ENCODE measurements at places on chromosomes 1 and 21.
A peak's percentile ranks its signal among the peaks of the same experiment; 100 is the strongest.

- DNase-seq = no peak
These were observed 394.3 kb downstream of the TGFB2 start for GRCh38 chr1:218739426-218739825.

GRCh38 chr1:204093781-204094180 is 20.9 kb downstream of the SOX13 start:
- DNase-seq = peak; percentile 31

GRCh38 chr1:3711381-3711779 is 40.9 kb upstream of the CCDC27 start:
- DNase-seq = no peak

- DNase-seq = no peak
These were observed 51.3 kb upstream of the PLA2G2C start for GRCh38 chr1:20237646-20238045.

GRCh38 chr1:99818063-99818699 is 32.0 kb upstream of the AGL start:
- DNase-seq = no peak

- no peak for DNase-seq
These were observed 27.0 kb upstream of the IL12RB2 start for GRCh38 chr1:67280696-67281095.

DNA sequence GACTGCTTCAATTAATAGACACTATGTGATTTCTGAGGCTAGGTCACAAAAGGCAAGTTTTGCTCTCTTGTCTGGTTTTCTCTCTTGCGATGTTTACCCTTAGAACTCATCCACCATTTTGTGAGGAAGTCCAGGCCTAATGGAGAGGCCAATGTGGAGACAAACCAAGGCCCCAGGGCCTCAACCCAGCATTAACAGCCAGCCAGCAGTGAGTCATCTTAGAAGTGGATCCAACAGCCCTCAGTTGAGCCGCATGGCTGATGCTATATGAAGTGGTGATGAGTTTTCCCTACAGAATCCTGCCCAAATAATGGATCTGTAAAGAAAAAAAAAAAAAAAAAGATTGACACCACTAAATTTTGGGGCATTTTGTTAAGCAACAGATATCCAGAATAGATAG is 95.1 kb downstream of the DNTTIP2 start:
- DNase-seq = no peak

DNA sequence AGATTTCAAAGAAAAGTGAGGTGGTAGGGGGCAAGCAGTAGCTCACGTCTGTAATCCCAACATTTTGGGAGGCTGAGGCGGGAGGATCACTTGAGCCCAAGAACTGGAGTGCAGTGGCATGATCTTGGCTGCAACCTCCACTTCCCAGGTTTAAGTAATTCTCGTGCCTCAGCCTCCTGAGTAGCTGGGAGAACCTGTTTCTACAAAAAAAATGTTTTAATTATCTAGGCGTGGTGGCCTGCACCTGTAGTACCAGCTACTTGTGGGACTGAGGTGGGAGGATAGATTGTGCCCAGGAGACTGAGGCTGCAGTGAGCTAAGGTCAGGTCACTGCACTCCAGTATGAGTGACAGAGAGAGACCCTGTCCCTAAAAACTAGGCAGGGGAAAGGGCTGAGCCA is 2.6 kb upstream of the TSPAN1 start:
- no peak for DNase-seq

DNA sequence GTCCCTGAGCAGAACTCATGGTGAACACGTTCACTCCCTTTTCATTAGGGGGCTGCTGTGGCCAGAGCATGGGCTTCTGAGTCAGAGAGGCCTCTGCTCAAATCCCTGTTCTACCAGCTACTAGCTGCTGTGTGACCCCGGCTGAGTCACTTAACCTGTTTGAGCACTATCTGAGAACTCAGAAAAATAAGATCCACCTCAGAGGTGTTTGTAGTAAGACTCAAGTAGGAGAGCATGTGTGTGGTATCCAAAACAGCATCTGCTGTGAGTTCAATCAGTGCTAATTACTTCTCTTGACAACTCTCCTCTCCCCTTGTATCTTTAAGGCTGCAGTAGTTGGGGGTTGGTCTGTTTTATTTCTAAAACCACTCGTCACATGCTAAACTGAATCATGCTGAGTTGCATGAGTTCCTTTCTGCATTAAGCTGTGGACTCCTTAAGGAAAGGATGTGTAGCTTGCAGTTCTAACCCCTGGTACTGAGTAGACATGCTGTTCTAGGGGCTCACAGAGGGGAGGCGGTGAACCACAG is 39.7 kb upstream of the JUN start:
- no peak for DNase-seq

- no peak for DNase-seq
These were observed 386.2 kb downstream of the HHIPL2 start for GRCh38 chr1:222161676-222162075.

DNA sequence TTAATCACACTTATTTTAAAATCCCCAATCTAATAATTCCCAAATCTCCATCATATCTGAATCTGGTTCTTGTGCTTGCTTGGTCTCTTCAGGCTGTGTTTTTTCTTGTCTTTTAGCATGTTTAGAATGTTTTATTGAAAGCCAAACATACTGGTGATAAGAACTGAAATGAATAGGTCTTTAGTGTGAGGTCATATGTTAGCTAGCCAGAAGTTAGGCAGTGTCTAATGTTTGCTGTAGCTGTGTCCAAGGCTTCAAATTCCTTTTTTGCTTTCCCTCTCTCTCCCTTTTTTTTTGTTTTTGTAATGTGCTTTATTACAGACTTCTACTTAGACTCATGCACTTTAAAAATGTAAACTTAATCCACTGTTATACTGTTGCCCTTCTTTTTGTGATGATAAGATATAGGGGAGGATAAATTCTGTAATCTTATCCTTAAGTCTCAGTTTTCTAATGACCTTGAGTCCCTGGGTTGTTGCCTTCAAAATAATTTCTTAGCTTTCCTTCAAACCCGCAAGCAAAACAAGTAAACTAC is 725.1 kb downstream of the BRINP3 start:
- no peak for DNase-seq

DNA sequence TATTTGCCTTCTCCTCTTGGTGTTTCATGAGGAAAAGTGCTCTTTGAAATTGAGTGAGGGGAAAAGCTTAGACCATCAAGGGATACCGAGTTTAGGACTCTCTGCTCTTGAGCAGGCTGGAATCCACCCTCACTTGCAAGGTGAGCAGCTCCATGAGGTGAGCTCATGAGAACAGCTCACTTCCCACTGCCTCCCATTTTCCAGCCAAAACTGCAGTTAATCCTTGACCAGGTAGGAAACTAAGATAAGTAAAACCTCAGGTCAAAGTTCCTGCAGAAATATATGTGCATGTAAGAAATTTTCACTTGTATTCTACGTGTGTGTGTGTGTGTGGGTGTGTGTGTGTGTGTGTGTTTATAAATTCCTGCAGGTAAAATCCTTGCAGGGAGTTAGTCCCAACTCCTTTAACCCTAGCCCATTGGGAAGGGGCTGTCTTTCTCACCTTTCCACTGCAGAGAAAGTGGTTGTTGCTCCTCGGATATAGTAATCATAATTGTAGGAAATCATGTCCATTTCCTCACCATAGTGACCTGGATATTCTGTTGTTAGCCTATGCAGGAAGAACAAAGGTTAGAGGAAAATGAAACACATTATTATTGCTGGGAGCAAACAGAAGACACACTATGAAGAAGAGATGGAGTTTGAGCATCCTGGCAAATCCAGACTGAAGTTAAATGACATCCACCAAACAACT is 28.3 kb downstream of the DPT start:
- no peak for DNase-seq

DNA sequence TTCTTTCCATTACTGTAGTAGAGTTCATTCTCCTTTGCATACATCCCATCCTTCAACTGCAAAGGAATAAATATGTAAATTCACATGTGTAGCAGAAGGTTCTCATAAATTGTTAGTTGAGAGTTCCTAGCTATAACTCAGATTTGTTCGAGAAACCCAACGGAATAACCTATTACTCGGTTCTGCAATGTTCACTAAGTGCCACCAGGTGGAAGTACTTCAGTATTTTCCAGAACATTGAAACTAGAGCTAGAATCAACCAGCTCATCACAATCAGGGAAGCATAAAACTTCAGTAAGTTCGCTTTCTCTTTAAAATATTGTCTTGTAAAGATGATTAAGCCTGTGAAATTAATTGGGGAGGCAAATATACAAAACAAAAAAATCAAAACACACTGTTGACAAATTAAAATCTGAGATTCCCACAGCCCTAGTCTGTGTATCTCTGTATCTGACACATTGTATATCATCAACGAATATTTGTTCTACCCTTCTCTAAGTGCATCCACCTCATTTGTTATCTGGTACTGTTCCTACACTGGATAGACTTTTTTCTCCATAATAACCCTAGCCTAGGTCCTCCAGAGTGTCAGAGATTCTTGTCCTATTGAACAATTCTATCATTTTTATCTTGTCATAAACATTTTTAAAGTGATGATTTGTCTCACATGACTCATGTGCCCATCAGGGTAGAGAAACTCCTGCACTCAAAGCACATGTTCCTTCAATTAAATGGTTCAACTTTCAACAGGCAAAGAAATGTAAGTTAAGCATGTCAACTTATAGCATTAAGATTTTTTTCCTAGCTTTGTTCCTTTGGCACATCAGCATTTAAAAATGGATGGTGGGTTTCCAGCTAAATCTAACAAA is 31.9 kb downstream of the MROH9 start:
- DNase-seq = peak; percentile 82

DNA sequence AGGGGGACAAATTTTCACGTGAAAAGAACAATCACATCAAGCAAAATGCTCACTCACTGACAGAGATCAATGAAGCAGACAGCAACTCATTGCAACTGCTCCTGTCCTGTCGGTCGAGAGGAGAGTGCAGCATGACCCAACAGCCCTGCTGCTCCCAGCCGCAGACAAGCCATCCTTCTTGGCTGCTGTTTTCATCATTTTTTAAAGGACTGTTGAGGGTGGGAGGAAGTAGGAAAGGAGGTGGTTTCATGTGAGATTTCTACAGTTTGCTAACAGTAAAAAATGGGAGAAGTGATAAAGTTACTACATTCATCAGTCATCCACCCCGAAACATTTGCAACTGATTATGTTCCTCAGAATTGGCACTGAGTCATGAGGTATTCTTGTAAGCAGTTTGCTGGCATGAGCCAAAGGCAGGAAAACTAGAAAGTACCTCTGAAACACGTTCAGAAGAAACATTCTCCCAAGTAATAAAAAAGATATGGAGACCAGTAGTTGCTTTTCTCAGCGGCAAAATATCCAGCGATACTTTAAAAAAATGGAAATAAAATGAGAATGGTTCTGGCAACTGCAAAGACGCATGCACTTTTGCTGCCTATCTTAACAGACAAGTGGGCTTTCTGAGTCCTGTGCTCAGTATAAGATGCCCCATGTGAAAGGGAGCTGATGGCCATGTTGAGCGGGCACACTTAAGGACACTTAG is 72.0 kb upstream of the CLDN14 start:
- DNase-seq = no peak

DNA sequence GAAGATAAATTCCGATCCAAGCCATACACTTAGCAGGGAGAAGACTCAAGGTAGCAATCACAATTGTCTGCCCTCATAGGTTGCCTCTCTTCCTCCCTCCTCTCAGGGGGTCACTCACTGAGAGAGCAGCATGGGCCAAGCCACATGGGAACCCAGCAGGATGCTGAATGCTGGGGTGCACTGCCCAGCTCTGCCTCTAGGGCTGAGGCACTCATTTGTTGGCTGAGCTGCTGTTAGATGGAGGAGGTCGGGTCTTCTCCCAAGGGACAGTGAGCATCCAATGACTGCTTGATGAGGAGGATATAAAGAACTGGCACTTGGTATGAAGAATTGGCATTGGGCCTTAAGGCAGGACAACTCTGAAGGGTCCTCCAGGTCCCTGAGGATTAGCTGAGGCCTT is 418.8 kb downstream of the SIPA1L2 start:
- no peak for DNase-seq

DNA sequence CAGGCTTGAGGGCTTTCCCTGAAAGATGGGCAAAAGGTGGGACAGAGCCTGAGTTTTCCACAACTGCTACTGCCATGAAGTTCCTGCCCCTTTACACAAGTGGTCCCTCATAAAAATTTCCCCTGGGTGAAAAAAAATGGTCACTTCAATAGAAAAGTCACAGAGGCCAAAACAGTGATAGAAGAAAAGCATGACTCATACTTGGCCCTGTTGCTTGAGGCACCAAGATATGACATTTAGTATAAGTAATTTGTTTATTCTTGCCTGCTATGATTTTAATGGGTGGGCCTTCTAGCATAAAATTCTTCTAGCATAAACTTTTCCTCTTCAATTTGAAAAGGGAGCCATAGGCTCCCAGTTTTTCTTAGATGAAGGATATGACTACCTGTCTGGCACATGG is 280.2 kb downstream of the DPYD start:
- no peak for DNase-seq

GRCh38 chr1:43898981-43899380 is 34.6 kb upstream of the ARTN start:
- no peak for DNase-seq

GRCh38 chr1:74468982-74469603 is 43.3 kb downstream of the LRRC53 start:
- peak; percentile 58 for DNase-seq

DNA sequence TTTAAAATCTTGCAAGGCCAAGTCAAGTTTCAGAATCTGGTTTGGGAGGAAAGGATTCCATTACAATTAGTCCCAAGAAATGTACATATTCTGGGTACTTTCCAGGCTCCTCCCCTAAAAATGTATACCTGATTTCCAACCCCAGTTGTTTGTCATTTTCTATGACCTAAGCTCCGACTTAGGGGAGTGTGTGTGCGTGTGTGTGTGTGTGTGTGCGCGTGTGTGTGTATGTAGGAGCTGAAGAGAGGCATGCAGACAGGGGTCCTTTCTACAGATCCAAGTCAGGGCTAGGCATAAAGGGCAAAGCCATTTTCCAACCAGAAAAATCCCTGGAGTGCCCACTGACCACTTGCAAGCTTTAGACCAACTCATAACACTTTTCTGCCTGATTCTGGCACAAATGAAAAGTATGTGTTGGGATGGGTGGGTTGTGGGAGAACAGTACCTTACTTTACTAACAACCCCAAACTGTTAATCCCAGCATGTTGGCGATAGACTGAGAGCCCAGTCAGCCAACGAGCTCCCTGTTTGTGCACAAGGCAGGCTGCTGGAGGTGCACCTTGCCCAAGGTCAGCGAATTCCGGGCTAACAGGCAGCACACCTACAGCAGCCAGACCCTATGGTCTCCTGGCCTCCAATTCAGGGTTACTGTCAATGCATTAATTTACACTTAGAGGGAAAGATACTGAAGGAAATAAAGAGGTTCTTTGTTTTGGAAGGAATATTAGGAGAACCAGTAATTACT is 1.7 kb downstream of the TRABD2B start:
- DNase-seq = peak; percentile 13

GRCh38 chr1:37865348-37866120 is 6.1 kb upstream of the MTF1 start:
- no peak for DNase-seq

Data from NCI-H526 (cell line).